ENCODE measurements at places on chromosomes 2 and 18.

- DNase-seq: no peak
Observed at GRCh38 chr2:10646153-10646552, 43.6 kb downstream of the NOL10 start.

DNA sequence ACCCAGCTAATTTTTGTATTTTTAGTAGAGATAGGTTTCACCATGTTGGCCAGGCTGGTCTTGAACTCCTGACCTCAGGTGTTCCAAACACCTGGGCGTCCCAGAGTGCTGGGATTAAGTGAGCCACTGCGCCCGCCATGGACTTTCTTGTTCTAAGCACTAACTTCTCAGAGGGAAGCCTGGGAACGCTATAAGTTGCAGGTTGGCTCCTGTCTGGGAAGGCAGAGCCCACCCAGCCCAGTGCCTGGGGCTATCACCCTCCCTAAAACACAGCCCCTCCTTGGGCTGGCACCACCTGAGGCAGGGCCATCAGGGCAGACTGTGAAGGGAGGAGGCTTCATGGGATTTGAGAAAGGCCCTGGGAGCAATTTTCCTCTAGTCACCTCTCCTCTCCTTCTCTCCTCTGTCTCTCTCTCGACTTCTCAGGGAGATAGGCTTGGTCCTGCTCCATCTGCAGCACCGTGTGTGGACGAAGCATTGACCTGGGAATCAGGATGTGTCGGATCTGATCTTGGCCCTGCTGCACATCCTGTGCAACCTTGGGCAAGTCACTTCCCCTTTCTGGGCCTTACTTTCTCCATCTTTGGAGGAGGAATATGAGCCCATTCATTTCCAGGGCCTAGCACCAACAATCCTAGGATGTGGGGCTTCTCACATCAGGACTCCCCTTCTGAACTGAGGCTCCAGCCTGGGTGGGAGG, 10.9 kb downstream of the PSD4 start:
- DNase-seq: no peak

DNA sequence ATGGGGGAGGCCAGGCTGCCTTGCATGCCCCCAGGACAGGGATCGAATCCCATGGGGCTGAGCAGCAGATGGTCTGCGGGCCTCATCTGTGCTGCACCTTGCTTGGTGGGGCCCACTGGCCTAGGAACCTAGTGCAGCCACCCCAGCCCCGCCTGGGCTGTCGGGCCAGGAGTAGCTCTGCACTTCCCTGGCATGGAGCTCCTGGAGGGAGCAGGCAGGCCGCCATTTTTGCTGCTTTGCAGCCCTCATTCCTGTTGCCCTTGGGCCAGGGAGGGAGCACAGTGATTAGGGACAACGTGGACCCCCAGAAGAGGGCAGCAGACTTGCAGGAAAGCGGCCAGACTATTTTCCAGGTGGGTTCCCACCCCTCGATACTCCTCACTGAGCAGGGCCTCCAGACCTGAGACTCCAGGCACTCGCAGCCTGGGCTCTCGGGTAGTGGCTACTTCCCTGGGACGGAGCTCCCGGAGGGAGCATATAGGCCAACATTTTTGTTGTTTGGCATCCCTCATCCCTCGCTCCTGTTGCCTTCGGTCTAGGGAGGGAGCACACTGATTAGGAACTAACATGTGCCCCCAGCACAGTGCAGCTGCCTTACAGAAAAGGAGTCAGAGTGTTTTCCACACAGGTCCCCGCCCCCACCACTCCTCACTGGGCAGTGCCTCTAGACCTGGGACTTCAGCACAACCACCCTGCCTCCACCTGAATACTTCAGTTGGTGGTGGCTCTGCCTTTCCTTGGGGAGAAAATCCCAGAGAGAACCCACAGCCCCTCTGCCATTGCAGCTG, 99.5 kb downstream of the MAIP1 start:
- DNase-seq: no peak

DNA sequence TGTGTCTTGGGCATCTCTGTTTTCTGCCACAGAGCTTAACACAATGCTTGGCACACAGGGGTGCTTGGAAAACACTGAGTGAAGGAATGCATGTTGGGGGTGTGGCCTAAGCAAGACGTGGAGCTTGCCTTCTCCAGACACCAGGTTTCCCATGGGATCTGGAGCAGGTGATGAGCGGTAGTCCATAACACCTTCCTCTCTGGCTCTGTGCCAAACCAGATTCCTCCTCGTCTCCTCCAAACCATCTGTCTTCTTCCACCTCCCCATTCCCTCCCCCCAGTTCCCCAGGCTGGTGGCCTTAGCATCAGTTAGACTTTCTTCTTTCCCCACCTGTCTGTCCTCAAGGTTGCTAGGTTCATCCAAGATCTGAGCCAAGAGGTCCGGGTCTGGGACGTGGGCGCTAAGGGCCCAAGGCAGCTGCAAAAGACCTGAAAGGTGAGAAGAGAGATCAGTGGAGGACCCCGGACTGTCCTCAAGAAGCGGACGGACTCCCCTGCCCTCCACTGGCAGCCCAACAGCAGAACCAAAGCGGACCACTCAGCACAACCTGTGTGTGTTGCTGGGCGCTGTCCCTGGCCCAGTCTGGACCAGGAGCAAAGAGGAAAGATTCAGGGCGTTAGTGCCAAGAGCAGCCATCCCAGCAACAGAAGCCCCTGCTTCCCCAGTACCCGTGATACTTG, 1.2 kb upstream of the ITM2C start:
- DNase-seq: no peak

- no peak for DNase-seq
Observed at GRCh38 chr2:57693965-57694364, 352.6 kb upstream of the VRK2 start.

Measured in activated CD4-positive, alpha-beta T cell treated with anti-CD3 and anti-CD28 coated beads, Interleukin-2, Interleukin-4, amounts not matched to agents 100 ng/mL and 50 ng/mL, durations not matched to agents 16 hours and 8 hours (primary cell).